ENCODE measurements at places on chromosomes 5 and 9. TPM values are rescaled to one million over a fixed set of nuclear protein-coding genes. Genes with fewer than 3 reads are reported as not detected.

The SLC25A46 gene
- 31.9 TPM for polyA plus RNA-seq

The HMMR gene
- polyA plus RNA-seq = not detected

The SHB gene
- 0.15 TPM for polyA plus RNA-seq

The TERT gene
- polyA plus RNA-seq = 0.23 TPM

The CDC20B gene
- not detected for polyA plus RNA-seq

The SREK1IP1 gene
- 23.6 TPM for polyA plus RNA-seq

DNA sequence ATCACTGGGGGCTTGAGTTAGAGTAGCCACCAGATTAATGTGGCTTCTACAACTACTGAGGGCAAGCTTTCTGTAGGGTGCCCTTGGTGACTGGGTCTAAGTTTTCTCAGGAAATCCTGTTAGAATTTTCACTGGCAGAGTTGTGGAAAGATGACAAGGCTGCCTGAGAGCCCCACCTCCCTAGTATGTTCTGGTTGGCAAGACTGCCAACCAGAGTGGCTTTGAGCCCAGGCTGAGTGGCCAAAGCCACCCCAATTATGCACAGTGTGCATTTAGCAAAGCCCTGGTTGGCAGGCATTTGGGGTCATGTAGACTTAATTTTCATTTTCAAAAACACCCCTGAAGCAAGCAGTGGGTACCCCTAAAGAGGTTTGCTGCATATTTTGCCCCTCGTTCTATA lies 136.7 kb upstream of the HAPLN1 start:
- no peaks in the 10 kb centered on the region for H3K36me3 ChIP-seq
- H3K27ac ChIP-seq = no peak overlapping the region
- no peak overlapping the region for H3K4me3 ChIP-seq
- H3K4me1 ChIP-seq = no peaks in the 10 kb centered on the region

DNA sequence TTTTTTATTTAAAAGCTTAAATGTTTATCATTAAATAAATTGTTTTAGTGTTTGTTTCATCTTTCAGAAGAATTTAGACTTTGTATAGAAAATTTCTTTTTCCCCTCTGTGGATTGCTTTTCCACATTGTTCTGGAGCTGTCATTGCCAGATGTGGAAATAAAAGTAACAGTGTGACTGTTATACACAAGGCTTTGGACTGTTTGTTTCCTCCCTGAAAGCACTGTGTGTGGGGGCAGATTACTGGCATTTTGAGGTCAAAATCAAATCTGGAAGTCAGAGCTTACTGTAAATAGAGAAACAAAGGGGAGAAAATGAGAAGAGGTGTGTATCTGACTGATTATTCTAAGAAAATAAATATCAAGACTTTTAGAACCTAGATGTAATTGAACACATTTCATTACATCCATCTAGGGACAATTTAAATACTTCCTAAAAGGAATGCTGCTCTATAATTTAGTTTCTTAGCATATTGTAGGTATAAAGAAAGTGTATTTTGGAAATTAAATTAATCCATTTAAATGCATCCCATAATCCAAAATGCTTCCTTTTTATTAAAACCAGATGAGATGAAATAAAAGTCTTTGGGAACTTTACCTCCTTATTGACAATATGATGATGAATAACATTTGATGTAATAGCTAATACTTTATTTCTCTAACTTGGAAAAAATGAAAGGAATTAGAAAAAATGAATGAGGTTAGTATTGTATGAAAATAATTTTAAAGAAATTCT lies 51.9 kb downstream of the ERCC6L2 start:
- H3K27ac ChIP-seq = no peak overlapping the region
- no peaks in the 10 kb centered on the region for H3K27me3 ChIP-seq
- no peak for DNase-seq
- no peaks in the 10 kb centered on the region for H3K4me1 ChIP-seq

DNA sequence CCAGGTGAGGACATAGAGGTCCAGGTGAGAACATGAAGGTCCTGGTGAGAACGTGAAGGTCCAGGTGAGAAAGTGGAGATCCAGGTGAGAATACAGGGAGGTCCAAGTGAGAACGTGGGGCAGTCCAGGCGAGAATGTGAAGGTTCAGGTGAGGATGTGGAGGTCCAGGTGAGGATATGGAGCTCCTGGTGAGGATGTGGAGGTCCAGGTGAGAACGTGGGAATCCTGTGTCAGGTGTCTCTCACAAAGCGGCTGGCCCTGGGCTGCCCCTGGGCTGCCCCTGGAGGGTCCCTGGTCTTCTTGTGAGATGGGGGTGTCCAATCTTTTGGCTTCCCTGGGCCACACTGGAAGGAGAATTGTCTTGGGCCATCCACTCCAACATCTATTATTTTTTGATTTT lies 133.4 kb downstream of the MRPL36 start:
- H3K27ac ChIP-seq = no peak overlapping the region
- H3K36me3 ChIP-seq = no peaks in the 10 kb centered on the region
- H3K27me3 ChIP-seq = peaks cover 12% of the 10 kb centered on the region
- peaks cover 4% of the 10 kb centered on the region for H3K4me1 ChIP-seq
- no peak for DNase-seq

GRCh38 chr9:84669288-84670137 lies at the start of gene NTRK2:
Gene NTRK2, plus strand, starts transcription at chr9:84669729. Its CDS starts 1,020 bp downstream, at chr9:84670749.
- DNase-seq = no peak
- no peaks in the 10 kb centered on the region for H3K4me1 ChIP-seq
- H3K36me3 ChIP-seq = no peaks in the 10 kb centered on the region
- no peaks in the 10 kb centered on the region for H3K27me3 ChIP-seq
- H3K4me3 ChIP-seq = no peak within 1 kb of the TSS

DNA sequence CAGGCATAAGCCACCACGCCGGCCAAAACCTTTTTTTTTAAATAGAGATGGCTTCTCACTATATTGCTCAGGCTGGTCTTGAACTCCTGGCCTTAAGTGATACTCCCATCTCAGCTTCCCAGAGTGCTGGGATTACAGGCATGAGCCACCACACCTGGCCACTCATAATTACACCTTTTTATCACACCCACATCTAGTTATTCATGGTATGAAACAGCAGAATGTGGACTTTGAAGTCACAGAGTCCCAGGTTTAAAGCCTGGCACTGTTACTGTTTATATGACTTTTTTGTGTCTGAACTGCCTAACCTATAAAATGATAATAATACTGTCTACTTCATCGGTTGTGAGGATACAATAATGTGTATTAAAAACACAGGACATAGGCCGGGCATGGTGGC lies 23.1 kb downstream of the ZNF346 start:
- H3K36me3 ChIP-seq = peaks cover 70% of the 10 kb centered on the region
- no peak for DNase-seq
- H3K4me1 ChIP-seq = no peaks in the 10 kb centered on the region
- no peak overlapping the region for H3K4me3 ChIP-seq
- no peaks in the 10 kb centered on the region for H3K27me3 ChIP-seq

- no peaks in the 10 kb centered on the region for H3K27me3 ChIP-seq
- no peak overlapping the region for H3K27ac ChIP-seq
Observed at GRCh38 chr9:136232969-136233368, 12.6 kb downstream of the QSOX2 start.

DNA sequence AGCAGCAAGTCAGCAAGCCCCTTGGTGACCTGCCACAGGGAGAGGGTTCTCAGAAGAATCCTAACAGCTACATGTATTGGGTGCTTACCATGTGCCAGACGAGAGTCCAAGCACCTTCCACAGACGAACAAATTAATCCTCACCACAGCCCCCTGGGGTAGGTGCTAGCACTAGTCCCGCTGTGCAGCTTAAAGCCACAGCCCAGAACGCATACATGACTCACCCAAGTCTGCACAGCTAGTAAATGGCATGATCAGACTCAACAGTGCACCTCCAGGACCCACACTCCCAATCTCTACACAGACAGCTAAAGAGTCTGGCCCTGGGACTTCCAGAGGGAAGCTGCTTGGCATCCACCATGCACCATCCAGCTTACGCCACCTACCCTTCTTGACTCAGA lies 111.5 kb downstream of the PAX5 start:
- H3K4me3 ChIP-seq = no peak overlapping the region
- no peaks in the 10 kb centered on the region for H3K27me3 ChIP-seq
- no peak overlapping the region for H3K27ac ChIP-seq
- no peaks in the 10 kb centered on the region for H3K4me1 ChIP-seq
- H3K36me3 ChIP-seq = no peaks in the 10 kb centered on the region

Measured in naive thymus-derived CD4-positive, alpha-beta T cell (primary cell).